ENCODE measurements at places on chromosomes 1 and 21.
A peak's percentile ranks its signal among the peaks of the same experiment; 100 is the strongest.

GRCh38 chr1:85275701-85276214, 674 bp downstream of the BCL10 start:
- DNase-seq, result no peak

DNA sequence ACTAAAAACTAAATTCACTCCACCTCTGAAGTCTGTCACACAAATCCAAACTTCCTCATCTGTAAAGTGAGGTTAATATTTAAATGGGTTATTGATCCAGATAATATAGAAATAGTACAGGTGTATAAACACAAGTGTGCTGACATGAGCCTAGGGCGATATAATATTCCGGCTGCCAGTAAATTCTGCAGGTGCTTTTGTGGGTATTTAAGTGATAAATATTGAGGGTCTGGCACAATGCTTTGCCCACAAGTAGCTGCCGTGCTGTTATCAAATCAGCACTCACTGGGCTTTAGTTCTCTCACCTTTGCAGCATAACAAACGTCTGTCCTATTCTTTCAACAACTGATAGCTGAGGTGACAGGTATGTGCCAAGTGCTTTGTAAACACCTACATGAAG, 7.6 kb downstream of the PABPC4 start:
- no peak for DNase-seq

DNA sequence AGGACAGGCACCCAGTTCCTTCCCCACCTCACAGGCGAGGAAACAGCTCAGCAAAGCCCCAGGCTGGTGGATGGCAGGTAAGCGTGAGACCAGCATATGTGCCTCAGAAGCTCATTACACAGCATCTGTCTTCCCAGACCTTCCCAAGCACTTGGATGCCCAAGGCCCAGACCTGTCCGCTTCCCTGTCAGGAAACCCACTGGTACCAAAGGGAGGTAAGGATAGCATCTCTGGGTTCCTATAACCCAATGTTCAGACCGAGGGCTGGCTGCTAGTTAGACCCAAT, 3.3 kb downstream of the POFUT2 start:
- no peak for DNase-seq

- no peak for DNase-seq
These were observed at the start of gene RNF187 for GRCh38 chr1:228487336-228488124. Gene RNF187 (plus strand): TSS chr1:228487382.

- DNase-seq, result no peak
These were observed 175.7 kb downstream of the PSMG1 start for GRCh38 chr21:39007532-39007931.

DNA sequence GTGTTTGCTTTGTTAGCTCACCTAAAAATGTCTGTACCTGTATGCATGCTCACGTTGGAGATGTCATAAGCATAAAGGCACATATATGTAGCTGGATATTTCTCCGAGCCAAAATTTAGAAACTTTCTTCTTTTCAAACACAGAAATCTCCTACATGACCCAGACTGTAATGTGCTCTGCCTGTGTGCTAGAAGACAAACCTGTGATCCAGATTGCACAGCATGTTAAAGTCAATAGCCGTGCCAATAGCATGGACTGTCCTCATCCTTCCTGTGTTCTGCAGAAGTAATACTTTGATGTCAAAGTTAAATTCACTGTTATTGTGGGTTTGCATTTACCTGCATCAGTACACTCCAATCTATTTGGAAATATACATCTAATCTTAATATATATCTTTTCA, 346.2 kb upstream of the ZRANB2 start:
- no peak for DNase-seq

DNA sequence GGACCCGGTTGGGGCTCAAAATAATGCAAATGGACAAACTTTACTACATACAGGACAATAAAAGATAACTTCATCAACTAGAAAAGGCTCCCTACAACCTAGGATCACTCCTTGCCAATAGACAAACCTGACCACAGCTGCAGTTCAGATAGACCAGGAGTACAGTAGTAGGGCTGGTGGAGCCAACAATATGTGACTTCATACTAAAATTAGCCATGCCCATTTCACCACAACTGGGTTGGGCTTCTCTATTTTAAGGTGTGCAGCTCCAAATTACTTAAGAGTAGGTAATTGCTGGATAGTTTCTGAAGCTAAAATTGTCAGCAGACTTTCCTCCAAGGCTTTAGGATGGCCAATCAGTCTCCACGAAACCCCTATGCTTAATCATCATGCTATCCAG, 3.9 kb downstream of the DENND1B start:
- no peak for DNase-seq

DNA sequence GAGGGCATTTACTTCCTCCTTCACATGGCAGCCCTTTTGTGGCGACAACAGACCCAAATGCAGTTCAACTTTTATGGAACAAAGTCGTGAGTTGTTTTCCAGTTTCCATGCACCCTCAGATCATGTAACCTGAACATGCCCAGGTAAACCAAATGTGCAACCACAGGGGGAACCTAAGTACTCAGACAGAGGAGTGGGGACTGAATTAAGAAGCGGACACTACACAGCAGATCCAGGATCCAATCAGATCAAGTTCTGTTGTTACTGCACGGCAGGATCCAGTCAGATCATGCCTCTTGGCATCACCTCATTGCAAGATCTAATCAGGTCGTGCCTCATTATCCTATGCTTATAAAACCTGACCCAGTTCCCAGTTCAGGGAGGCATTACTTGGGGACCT, 115.7 kb downstream of the MATN1 start:
- DNase-seq, result no peak

DNA sequence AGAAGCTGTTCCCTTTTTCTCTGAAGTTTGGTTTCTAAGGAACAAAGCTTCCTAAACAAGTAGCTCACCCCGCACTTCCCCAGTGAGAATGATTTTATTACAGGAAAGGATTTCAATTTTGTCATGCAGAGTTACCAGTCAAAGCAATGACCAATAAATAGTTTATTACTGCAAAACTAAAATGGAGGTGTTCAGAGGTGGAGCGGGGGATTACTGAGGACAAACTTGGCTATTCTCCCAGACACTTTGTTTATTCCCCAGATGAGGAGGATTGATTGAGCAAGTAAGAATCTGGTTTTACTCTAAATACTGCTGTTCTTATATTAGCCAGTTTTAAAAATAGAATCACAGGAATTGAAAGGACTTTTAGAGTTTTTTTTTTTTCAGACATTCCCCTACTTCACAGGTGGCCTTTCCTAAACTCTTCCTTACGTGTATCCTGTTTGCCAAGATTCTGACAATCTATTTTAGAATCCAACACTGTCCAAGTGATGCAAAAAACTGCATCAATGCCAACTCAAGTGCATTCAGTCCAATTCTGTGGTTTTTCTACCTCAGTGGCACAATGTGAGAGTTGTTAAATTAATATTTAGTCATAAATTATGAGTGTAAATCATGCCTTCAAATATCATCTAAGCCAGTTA, 136.1 kb downstream of the TNFSF18 start:
- no peak for DNase-seq

GRCh38 chr1:75600781-75601180, 10.1 kb downstream of the SLC44A5 start:
- no peak for DNase-seq

DNA sequence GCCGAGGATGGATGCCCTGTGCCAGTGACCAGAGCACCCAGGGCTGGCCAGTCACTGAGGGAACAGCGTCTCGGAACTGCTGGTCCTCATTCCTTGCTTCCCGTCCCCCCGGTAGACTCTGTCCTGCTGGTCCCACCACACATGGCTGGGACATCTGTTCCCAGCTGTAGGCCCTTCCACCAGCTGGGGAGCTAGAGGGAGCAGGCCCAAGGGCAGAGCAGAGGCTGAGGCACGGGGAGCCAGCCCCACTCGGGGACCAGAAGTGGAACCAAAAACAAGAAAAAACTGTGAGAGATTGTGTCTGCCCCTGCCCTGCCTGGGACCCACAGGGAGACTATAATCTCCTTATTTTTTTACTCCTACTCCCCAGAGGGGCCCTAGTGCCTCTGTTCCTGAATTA, 23.8 kb downstream of the ATP8B2 start:
- no peak for DNase-seq

- DNase-seq, result no peak
These were observed 157.0 kb downstream of the RERE start for GRCh38 chr1:8660411-8660828.

DNA sequence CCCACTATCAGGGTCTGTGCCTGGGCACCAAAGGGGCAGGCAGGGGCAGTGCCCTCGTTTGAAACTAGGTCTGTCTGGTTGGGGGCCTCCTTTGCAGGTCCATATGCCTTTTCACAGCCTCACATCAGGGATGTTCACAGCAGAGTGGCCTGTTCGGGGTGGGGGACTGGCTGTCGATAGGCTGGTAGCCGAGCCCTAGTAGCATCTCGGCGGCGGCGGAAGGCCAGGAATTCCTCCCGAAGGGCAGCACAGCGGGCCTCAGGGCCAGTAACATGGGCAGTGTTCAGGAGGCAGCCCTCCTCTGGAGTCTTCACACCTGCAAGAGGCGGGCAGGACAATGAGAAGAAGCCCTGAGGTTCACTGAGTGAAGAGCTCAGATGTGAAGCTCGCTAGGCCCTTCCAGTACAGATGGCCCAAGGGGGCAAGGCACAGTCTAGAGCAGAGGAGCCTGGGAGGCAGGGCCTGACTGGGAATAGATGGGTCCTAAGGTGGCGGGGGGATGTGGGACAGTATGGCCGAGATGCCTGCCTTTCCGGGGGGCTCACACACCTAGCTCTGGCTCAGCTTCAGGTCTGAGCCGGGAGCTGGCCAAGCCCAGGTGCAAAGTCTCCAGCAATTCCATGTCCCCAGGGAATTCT, 2.0 kb upstream of the TAGLN2 start:
- no peak for DNase-seq

GRCh38 chr1:166980383-166980782, 5.0 kb upstream of the ILDR2 start:
- peak; percentile 88 for DNase-seq

GRCh38 chr1:172149346-172149745, 271.1 kb upstream of the C1orf105 start:
- no peak for DNase-seq

DNA sequence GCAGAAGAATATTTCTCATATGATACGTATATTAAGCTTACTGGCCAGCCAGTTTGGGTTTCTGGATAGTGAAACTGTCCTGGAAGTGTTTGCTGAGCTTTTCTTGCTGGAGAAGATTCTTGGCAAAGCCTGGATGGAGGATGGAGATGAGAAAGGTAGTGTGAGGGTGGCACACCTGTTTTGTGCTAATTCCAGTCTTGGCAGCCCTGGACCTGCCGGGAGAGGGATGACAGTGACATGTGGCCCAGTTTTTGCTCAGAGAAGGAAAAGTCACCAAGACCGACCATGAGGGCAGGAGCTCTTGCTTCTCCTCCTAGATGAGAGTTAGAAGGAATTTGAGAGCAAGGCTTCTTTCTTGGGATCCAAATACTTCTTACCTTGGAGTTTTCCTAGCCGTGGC, 34.1 kb downstream of the DOP1B start:
- no peak for DNase-seq

- no peak for DNase-seq
These were observed 55.2 kb downstream of the DEGS1 start for GRCh38 chr1:224238212-224238611.

DNA sequence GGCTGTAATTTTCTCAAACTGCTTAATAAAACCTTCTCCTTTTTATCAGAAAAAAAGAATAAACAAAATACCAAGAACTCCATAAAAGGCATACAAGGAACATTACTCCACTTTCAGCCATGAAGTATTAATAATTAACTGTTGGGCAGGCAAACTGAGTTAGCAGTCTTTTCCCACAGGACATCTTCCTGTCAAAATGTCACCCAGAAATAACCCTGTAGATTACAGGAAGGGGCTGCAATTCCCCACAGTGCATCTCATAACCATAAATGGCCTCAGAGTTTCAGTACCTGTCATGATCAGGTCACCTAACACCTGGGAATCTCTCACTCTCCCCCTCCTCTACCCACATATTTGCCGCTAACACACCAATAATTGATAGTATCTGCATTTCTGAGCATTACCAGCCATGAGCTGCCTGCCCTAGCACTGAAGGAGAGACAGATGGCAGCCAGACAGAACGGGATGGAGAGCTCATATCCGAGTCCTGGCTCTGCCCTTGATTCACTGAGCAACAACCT, 475.0 kb downstream of the SMYD3 start:
- DNase-seq, result no peak

- DNase-seq, result no peak
These were observed 436 bp downstream of the CHI3L1 start for GRCh38 chr1:203186091-203186445.

GRCh38 chr1:219412772-219413171, 200.1 kb downstream of the ZC3H11B start:
- no peak for DNase-seq

- DNase-seq, result no peak
These were observed 98.7 kb upstream of the RGS1 start for GRCh38 chr1:192476802-192477298.

GRCh38 chr1:21939650-21940374, 2.7 kb upstream of the HSPG2 start:
- DNase-seq, result no peak

DNA sequence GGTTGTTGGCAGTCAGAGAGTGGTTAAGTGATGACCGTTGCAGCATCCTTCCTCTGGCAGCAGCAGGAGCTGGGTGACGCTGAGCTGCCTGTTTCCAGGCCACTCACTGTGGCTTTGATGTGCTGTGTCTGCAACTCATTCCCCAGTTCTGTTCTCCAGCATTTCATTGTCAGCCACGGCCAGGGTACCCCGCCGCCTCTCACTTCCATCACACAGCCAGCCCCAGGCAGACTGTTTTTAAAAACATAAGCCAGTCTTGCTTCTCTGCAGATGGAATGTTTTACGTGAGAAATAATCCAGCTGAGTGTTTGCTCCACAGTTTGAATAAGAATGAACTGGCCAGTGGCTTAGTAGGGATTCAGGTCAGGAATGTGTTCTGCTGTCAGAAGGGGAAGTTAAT, 21.5 kb upstream of the ST6GALNAC3 start:
- DNase-seq, result no peak

DNA sequence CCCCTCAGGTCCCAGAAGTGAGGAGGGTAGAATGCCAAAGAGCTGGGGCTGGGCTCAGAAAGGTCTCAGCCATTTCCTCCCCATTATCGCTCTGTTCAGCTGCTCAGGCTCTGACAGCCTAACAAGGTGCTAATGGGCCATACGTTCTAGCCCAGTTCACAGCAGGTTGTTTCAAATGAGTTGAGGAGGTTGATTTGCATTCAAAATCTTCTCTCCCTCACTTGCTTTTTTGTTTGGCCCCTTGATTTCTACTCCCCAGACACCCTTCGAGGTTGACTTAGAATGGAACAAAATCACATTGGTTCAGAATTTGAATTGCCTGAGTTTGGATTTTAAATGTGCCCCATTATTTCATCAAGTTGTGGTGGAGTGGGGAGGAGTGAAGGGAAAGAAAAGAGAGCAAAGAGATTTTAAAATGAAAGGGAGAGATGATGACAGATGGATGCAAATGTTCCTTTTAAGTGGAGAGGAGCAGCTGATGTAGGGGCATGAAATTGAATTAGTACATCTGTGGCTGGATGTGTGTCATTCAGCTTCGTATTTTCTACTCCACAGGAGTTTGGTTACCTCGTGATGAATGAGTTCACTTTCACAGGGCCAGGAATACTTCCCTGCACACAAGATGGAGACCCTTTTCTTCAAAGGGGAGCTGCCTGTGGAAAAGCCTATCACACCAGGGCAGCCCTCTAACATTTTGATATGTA, 425.8 kb upstream of the CAMK1G start:
- no peak for DNase-seq

- no peak for DNase-seq
These were observed 72.3 kb downstream of the SIPA1L2 start for GRCh38 chr1:232557502-232558191.

- no peak for DNase-seq
These were observed 10.1 kb downstream of the EPHA2 start for GRCh38 chr1:16145662-16146278.
